Natural killer cell (primary cell): ENCODE measurements at places on chromosomes 4 and X. TPM values are rescaled to one million over a fixed set of nuclear protein-coding genes. Genes with fewer than 3 reads are reported as not detected.

The SUPT20HL2 gene
- total RNA-seq, result not detected

The AFP gene
- total RNA-seq, result not detected

The KCTD8 gene
- not detected for total RNA-seq

The UCHL1 gene
- total RNA-seq, result not detected

The IL15 gene
- total RNA-seq, result 8.1 TPM

The RIPPLY1 gene
- total RNA-seq, result not detected

The CYBB gene
- total RNA-seq, result 20.9 TPM
